ENCODE measurements at places on chromosomes 1 and 21.
A peak's percentile ranks its signal among the peaks of the same experiment; 100 is the strongest.

GRCh38 chr1:107897438-107898345 is 67.3 kb downstream of the VAV3 start:
- DNase-seq = no peak

GRCh38 chr1:8816831-8817411 is 519 bp downstream of the RERE start:
- DNase-seq = peak; percentile 26

GRCh38 chr1:103110701-103111100 is 2.4 kb upstream of the COL11A1 start:
- DNase-seq = no peak

DNA sequence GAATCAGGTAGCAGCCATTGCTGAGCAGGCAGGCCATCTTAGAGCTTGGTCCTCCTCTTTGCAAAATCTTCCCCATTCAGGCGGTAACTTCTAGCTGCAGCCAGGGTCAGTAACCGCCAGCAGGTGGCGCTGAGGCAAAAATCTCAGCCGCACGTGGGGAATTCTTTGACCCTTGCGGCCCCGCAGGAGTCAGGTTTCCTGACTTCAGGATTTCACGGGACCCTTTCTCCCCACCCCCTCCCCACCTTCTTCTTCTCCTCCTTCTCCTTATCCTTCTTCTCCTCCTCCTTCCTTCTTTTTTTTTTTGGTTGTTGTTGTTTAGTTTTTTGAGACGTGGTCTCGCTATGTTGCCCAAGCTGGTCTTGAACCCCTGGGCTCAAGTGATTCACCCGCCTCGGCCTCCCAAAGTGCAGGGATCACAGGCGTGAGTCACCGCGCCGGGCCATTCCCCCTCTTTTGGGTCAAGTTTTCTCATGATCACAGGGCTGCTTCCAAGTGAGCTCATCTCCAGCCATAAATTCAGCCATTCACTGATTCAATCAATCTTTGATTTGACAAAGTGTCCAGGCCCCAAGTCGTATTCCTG is 33.4 kb upstream of the TENT5B start:
- DNase-seq = peak; percentile 51

- peak; percentile 79 for DNase-seq
These were observed 11.4 kb upstream of the BCAR3 start for GRCh38 chr1:93692983-93693591.

DNA sequence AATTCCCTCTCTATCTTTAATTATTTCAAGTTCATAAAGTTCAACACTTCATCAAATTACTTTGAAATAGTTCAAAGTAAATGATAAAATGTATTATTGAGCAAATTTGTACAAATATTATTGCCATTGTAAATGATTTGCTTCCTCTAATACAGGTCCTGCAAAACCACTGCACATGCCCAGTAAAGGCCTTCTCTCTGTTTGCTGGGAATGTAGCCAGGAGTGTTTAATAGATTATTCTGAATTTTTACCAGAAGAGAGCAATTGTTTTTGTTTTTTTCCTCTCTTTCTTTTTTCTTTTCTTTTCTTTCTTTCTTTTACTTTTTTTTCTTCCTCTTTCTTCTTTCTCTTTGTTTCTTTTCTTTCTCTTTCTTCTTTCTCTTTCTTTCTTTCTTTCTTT is 486.3 kb downstream of the PTBP2 start:
- DNase-seq = no peak
